IPS-NIHi11 (cell line): ENCODE measurements at places on chromosomes 4 and X.

- DNase-seq = no peak
Observed at GRCh38 chr4:122346036-122346435, 32.8 kb upstream of the ADAD1 start.

GRCh38 chr4:138542191-138542776 lies 300.1 kb upstream of the SLC7A11 start:
- DNase-seq = no peak

GRCh38 chrX:120029354-120029753 lies 48.1 kb downstream of the RHOXF2B start:
- no peak for DNase-seq

DNA sequence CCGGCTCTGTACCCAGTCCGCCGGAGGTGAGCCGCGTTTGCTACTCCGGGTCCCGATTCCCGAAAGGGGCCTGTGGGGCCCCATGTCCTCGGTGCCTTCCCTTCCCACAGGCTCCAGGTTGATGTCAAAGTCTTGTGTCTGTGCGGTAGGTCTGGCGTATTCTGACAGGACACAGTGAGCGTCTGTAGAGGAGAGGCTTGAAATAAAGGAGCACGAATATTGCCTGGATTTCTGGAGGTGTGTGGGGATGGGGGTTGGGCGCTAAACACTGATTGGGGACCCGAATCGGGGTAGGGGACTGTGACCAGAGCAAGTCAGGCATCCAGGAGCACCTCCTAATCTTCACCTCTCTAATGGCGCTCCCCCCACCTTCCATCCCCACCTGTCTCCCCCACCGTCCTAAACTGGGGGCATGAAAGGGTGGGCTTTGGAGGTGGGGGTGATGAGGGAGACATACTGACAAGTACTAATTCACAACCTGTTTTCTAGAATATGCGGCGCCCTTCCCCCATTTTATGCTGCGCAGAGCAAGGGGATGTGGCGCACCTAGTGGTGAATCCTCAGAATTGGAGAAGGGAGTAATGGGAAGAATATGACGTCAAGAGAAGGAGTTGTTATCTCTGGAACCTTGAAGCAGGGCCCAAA lies 855 bp downstream of the GPRASP2 start:
- DNase-seq = peak; percentile 25

GRCh38 chr4:106767991-106768390 lies 268.1 kb downstream of the DKK2 start:
- DNase-seq = no peak

DNA sequence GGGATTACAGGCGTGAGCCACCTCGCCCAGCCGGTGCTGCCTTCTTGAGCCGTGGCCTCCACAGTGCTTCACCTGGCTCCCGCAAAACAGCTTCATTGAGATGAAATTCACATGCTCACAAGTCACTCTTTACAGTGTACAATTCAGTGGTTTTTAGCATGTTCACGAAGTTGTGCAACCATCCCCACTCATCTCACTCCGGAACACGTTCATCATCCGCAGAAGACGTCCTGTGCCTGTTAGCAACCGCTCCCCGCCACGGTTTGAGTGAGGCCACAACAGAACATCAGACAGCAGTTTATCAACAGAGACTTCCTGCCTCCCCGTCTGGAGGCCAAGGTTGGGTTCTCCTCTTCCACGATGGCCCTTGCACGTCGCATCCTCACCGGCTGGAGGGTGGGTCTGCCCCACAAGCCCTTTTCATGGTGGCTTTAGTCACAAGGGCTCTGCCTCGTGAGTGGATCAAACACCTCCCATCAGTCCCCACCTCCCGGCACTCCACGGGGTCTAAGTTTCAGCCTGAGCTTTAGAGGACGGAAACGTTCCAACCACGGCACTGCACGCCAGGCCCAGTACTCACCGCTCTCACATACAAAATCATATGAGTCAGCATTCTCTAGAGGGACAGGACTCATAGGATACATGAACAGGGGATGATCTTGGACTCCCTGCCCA lies 29.6 kb upstream of the SPON2 start:
- peak; percentile 11 for DNase-seq

- DNase-seq = no peak
Observed at GRCh38 chr4:34220601-34221000, 2023.7 kb downstream of the ARAP2 start.

DNA sequence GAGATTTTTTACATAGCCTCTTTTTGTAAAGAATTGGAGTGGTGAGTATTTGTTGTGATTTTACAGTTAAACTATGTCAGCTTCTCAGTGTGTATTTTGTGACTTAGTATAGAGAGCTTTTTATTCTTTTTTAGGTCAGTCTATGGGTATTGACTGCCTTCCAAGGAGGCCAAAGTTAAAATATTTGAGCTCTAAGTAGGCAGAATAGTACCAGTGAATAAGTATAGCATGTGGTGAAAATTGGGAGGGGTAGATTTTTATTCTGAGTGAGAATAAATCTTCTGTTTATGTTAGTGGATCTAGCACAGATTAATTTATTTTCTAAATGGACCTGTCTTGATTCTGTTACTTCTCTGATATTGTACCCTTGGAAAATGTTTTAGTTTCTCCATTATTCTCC lies 37.5 kb downstream of the HERC3 start:
- no peak for DNase-seq

DNA sequence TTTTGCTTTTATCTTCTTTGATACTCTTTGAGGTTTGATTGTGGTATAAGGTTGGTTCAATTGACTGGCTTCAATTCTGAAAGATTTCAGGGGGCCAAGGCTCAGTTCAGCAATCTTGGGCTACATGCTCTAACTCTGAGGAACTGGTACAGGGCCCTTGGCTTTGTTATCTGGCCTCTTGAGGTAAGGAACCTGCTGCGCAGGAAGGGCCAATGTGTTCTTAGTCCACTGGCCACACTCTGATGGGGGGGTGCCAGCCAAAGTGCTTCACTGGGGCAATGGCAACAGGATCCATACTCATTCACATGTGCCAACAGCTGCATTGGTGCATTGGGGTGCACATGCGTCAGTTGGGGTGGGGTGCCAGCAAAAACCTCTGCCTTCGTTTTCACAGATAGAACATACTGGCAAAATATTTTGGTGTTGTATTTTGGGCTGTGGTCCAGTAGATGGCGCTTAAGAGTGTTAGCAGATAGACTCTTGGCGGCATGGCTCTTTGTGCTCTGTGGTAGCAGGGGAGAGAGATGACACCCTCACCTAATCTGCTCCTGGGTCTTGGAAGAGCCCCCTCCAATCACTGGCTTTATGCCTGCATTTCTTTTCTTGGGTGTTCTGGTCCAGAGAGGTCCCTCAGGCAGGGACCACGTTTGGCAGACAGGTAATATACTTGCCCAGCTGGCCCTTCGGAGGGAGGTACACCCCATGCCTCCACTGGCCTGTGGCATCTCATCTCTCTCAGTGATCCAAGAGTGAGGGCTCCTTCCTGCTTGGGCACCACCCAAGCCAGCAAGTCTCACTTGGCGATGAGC lies 42.9 kb downstream of the NDST3 start:
- DNase-seq = peak; percentile 38
